Activated T-helper 1 cell treated with anti-CD3 and anti-CD28 coated beads, Interleukin-12 subunit alpha, Interleukin-12 subunit beta, Interleukin-2, Interleukin-4 antibody, amounts not matched to agents 30 ng/mL and 10 ng/mL and 1 ng/mL, durations not matched to agents 14 hours and 24 hours and 36 hours (primary cell): ENCODE measurements at places on chromosomes 2 and 18.

GRCh38 chr2:69214898-69215297 lies 172.1 kb downstream of the GFPT1 start:
- H3K27me3 ChIP-seq: no peaks in the 10 kb centered on the region
- no peaks in the 10 kb centered on the region for H3K4me1 ChIP-seq
- no peak overlapping the region for H3K4me3 ChIP-seq
- H3K27ac ChIP-seq: no peak overlapping the region
- no peaks in the 10 kb centered on the region for H3K36me3 ChIP-seq

- H3K4me1 ChIP-seq: no peaks in the 10 kb centered on the region
These were observed 13.6 kb downstream of the TCF23 start for GRCh38 chr2:27162151-27163121.

DNA sequence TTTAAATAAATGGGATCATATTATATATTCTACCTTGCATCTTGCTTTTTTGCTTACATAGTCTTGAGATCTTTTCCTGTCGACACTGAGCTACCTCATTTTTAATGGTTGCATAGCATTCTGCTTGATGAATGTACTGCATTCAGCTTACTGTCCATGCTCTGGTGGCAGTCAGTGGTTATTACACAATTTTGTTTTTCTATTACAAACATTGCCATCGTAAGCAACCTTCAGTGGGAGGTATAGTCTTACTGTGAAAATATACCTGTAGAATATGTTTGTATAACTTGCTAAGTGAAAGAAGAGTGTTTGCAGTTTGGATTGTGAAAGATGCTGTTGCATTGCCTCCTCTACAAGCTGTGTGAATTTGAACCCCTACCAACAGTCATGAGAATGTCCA lies 43.4 kb downstream of the UBXN4 start:
- H3K27ac ChIP-seq: no peak overlapping the region
- no peak overlapping the region for H3K4me3 ChIP-seq
- H3K4me1 ChIP-seq: no peaks in the 10 kb centered on the region
- peaks cover 52% of the 10 kb centered on the region for H3K36me3 ChIP-seq
- H3K27me3 ChIP-seq: no peaks in the 10 kb centered on the region

DNA sequence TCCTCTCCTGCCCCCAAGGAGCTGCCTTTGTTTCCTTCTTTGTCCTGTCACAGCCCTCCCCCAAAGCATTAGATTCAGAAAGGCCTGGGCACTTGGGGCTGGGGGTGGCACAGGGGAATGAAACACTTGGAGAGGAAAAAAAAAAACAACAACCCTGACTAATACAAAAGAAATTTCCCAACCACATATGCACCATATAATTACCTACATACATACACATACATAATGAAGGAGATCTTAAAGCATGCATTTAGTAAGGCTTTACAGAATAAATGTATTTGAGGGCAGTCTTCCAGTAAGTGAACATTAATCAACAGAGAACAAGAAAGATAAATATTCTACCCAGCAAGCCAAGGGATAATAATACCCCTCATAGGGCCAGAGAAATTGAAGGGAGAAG lies 70.0 kb upstream of the PPP1CB start:
- peaks cover 8% of the 10 kb centered on the region for H3K36me3 ChIP-seq
- H3K27ac ChIP-seq: peak overlapping the region; percentile 90
- peak overlapping the region; percentile 73 for H3K4me3 ChIP-seq
- H3K27me3 ChIP-seq: no peaks in the 10 kb centered on the region

DNA sequence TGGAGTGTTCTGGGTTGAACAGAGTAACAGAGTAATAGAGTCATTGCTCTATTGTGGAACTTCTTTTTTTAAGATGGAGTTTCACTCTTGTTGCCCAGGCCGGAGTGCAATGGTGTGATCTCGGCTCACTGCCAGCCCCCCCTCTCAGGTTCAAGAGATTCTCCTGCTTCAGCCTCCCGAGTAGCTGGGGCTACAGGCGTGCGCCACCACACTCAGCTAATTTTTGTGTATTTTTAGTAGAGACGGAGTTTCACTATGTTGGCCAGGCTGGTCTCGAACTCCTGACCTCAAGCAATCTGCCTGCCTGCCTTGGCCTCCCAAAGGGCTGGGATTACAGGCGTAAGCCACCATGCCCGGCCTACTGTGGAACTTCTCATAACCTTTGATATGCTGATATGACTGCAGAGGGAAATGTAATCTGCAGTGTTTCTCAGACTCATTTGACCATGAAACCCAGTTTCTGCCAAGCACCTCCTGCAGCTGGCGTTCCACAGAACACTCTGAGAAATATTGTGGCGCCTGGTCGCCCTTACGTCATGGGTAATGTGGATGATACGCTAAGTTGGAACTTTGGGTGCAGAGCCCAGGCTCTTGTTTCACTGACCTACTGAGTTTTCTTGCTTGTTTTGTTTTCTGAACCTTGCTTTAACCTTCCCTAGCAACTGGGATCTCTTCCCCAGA lies 213.8 kb downstream of the BCL2 start:
- DNase-seq: no peak
- H3K27me3 ChIP-seq: peaks cover 20% of the 10 kb centered on the region
- H3K4me3 ChIP-seq: no peak overlapping the region
- peaks cover 8% of the 10 kb centered on the region for H3K36me3 ChIP-seq
- no peak overlapping the region for H3K27ac ChIP-seq

DNA sequence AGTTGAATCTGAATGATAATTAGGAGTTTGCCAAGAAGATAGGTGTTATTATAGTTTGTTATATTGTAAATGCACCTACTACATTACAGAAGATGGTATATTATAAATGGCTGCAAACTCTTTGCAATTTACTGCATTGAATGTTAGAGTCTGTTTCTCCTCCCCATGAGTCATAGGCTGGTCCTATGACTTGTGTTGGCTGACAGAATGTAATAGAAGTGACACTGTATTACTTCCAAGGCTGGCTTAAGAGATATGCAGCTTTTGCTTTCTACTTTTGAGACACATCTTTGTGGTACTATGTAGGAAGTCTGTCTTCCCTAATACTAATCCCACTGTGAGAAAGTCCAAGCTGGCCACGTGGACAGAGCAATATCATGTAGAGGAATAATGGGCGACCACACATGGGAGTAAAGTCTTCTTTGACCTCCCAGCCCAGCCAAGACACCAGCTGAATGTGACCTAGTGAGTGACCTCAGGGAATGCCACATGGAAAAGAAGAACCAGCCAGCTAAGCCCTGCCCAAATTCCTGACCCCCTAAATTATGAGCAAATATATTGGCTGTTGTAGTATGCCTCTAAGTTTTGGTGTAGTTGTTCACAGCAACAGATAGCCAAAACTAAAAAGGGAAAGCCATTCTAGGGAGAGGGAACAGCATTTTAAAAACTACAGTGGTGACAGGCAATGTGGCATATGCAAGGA lies 6.8 kb upstream of the DDX1 start:
- no peak for DNase-seq
- H3K4me1 ChIP-seq: no peaks in the 10 kb centered on the region
- H3K27ac ChIP-seq: no peak overlapping the region
- H3K36me3 ChIP-seq: no peaks in the 10 kb centered on the region
- no peak overlapping the region for H3K4me3 ChIP-seq

- no peak for DNase-seq
- no peaks in the 10 kb centered on the region for H3K27me3 ChIP-seq
- H3K4me1 ChIP-seq: peaks cover 14% of the 10 kb centered on the region
- H3K27ac ChIP-seq: no peak overlapping the region
These were observed 202.8 kb upstream of the TWIST2 start for GRCh38 chr2:238645095-238645494.

GRCh38 chr2:189552334-189552990 lies 28.1 kb downstream of the SLC40A1 start:
- H3K4me1 ChIP-seq: no peaks in the 10 kb centered on the region
- no peak overlapping the region for H3K4me3 ChIP-seq
- no peaks in the 10 kb centered on the region for H3K36me3 ChIP-seq

- no peak overlapping the region for H3K4me3 ChIP-seq
- no peak for DNase-seq
- no peaks in the 10 kb centered on the region for H3K4me1 ChIP-seq
- H3K36me3 ChIP-seq: no peaks in the 10 kb centered on the region
These were observed 20.7 kb downstream of the LIPG start for GRCh38 chr18:49582579-49582978.

- no peak overlapping the region for H3K27ac ChIP-seq
- H3K4me1 ChIP-seq: no peaks in the 10 kb centered on the region
- no peaks in the 10 kb centered on the region for H3K27me3 ChIP-seq
- H3K4me3 ChIP-seq: no peak overlapping the region
- no peaks in the 10 kb centered on the region for H3K36me3 ChIP-seq
These were observed 774.3 kb upstream of the TMEFF2 start for GRCh38 chr2:192969055-192969454.

GRCh38 chr2:43313642-43314017 lies 87.2 kb upstream of the ZFP36L2 start:
- H3K36me3 ChIP-seq: peaks cover 2% of the 10 kb centered on the region
- H3K27ac ChIP-seq: no peak overlapping the region
- DNase-seq: no peak
- H3K27me3 ChIP-seq: no peaks in the 10 kb centered on the region
- no peak overlapping the region for H3K4me3 ChIP-seq
- H3K4me1 ChIP-seq: peaks cover 11% of the 10 kb centered on the region

DNA sequence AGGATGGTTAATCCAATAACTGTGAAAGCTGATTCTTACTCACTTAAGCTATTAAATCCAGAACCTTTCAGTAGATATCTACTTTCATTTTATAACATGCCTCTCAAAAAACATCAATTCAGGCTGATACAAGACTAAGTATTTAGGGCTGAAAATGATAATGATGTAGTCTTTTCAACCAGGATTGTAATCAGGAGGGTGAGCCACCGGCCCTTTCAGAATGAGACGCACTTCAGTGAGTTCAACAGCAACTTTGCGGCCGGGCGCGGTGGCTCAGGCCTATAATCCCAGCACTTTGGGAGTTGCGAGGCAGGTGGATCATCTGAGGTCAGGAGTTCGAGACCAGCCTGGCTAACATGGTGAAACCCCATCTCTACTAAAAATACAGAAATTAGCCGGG lies 30.4 kb downstream of the RBMS1 start:
- peaks cover 38% of the 10 kb centered on the region for H3K4me1 ChIP-seq
- H3K4me3 ChIP-seq: no peak overlapping the region
- no peaks in the 10 kb centered on the region for H3K27me3 ChIP-seq
- peaks cover 3% of the 10 kb centered on the region for H3K36me3 ChIP-seq
- DNase-seq: no peak

DNA sequence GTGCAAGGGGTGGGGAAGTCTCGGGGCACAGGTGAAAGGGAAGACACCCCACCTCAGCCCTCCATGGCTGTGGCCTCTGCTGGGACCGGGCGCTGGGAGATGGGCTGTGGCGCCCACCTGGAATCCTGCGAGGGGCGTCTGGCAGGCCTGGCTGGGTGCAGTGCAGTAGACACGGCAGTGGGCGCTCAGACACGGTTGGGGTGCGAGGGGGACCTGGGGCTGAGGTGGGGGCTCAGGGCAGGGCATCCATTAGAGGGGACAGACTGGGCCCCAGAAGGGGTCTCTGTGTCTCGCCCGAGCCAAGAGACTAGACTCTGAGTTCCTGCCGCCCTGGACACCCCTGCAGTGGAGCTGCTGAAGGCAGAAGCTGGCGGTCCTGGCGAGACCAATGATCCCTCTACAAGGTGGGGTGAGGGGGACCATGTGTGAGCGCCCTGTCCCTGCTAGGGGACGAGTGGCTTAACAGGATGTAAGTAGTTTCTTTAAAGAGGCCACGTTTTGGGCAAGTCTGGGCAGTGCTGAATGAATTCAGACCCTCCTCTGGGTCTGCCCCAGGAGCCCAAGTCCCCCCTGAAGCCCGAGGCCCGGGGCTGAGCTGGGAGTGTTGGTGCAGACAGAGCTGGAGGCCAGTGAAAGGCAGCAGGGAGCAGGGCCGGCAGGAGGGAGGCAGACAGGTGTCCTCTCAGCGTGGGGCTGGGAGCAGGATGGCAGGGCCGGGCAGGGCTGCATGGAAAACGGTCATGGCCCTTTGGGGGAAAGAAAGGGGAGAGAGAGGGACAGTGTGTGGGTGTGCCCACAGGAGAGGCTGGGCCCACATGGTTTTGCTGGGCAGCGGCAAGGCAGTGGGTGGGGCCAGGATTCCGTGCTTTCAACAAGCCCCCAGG lies 57.2 kb downstream of the HS6ST1 start:
- no peak overlapping the region for H3K27ac ChIP-seq
- no peaks in the 10 kb centered on the region for H3K4me1 ChIP-seq
- H3K4me3 ChIP-seq: no peak overlapping the region
- DNase-seq: no peak
- peaks cover 10% of the 10 kb centered on the region for H3K27me3 ChIP-seq

- no peaks in the 10 kb centered on the region for H3K27me3 ChIP-seq
- H3K4me1 ChIP-seq: peaks cover 43% of the 10 kb centered on the region
- no peak for DNase-seq
- peak overlapping the region; percentile 94 for H3K27ac ChIP-seq
These were observed 888 bp downstream of the VAMP5 start for GRCh38 chr2:85584857-85585780.

DNA sequence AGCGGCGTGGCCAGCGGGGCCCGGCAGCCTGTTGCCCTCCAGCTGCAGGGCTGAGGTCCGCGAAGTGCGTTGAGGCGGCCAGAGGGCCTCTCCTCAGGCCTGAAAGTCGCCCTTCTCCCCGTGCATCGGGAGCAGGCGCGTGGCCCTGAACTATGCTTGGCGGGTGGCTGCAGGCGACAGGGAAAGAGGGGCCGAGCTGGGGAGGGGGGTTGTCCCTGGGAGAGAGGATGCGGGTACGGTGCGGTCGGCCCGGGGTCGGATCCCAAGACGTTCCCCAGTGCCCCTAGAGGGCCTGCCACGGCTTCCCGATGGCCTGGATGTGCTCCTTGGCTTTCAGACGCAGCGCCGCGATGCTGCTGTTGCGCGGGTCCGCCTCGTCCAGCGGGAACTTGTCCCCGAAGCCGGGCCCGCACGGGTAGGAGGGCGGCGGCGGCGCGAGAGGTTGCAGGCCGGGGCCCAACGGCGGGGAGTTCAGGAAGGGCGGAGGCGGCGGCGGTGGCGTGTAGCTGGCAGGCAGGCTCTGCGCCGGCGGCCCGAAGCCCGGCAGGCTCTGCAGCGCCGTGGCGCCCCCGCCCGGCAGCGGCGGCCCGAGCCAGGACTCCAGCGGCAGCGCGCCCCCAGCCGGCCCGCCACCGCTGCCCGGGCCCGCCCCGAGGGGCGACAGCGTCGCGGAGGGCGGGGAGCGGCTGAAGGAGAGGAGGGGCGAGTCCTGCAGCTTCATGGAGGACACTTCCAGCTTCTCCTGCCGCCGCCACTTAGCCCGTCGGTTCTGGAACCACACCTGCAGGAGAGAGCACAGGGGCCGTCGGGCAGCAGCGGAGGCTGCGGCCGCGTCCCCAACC lies 4.3 kb downstream of the RAX start:
- no peak overlapping the region for H3K27ac ChIP-seq
- peak; percentile 14 for DNase-seq
- no peaks in the 10 kb centered on the region for H3K36me3 ChIP-seq
- peak overlapping the region; percentile 49 for H3K4me3 ChIP-seq
- H3K4me1 ChIP-seq: peaks cover 13% of the 10 kb centered on the region
- peaks cover 74% of the 10 kb centered on the region for H3K27me3 ChIP-seq

GRCh38 chr18:213966-214365 lies 53.9 kb downstream of the THOC1 start:
- no peak overlapping the region for H3K4me3 ChIP-seq
- H3K36me3 ChIP-seq: peaks cover 58% of the 10 kb centered on the region
- H3K27ac ChIP-seq: no peak overlapping the region

DNA sequence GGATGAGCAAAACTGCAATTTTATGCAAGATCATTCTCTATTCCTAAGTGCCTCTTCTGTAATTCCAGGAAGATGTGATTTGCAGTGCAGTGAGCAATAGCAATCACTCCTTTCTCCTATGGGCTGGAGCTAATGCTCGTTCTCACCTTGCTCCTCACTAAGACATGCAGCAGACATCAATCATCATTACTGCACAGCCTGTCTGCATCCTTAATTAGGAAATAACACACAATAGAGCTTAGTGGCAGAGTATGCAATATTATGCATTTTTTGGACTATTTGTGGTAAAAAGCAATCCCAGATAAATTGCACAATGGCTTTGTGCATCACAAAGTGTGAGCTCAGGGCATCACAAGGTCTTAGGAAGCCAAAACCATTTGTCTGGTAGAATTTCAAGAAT lies 32.6 kb upstream of the RAPH1 start:
- no peak for DNase-seq
- peaks cover 4% of the 10 kb centered on the region for H3K36me3 ChIP-seq
- peaks cover 25% of the 10 kb centered on the region for H3K27me3 ChIP-seq
- no peak overlapping the region for H3K27ac ChIP-seq
